ENCODE measurements at places on chromosomes 11 and 22.
A peak's percentile ranks its signal among the peaks of the same experiment; 100 is the strongest.

- no peak for DNase-seq
Measured at GRCh38 chr11:67195971-67196456, 70.3 kb upstream of the GRK2 start.

- DNase-seq = no peak
Measured at GRCh38 chr11:35066030-35066429, 72.9 kb upstream of the CD44 start.

DNA sequence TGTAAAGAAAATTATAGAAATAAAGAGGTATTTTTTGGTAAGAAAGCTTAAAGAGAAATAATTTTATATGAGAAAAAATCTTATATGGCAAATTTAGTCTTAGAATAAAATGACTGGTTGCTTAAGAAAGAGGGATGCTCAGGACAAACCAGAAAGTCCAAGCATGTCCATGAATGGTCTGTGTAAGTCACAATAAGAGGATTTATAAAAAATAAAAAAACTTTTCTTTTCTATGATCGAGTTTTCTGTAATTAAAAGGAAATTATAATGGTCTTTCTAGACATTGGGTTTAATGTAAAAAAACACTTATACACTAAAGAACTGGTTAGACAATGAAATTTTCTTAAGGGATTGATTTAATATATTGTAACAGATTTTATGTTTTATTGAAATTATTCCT, 819.6 kb downstream of the TBC1D22A start:
- DNase-seq = no peak

DNA sequence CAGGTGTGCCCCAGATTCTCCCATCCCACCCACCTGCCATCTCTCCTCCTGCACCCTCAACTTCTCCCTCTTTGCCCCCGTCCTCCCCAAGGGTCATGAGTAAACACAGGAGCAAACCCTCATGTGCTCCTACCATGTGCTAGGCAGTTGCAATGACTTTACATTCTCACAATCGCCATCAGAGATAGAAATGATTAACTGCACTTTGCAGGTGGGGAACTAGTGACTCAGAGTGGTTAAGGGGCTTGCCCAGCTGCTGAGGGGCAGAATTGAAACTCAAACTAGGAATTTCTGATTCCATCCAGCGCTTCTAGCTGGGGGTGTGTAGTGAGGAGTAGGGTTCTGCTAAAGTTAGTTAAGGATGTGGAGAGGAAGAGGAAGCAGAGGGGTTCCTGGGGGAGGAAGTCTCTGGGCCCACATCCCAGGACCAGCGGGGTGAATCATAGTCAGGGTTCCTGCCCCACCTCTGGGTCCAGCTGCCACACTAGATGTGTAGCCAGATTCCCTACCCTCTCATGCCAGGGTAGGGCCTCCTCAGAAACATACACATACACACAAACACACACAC, 16.0 kb upstream of the PRG2 start:
- no peak for DNase-seq

GRCh38 chr11:37967635-37968034, 1369.6 kb upstream of the RAG2 start:
- no peak for DNase-seq

DNA sequence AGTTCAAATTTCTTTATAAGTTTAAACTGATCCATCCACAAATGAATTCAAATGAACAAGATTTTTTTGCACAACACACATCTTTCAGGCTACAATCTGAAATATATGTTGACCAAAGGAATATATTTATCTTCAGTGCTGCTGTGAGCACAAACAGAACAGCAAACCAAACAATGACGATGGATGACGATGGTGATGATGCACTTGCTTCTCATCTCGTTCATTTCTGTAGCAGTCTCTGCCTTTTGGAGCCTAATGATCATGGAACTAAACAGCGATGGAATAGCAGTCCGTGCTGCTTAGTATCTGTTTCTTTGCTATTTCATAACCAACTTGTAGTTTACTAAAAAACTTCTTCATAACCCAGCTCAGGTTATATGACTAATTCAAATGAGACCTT, 220.7 kb upstream of the BLID start:
- DNase-seq = no peak

DNA sequence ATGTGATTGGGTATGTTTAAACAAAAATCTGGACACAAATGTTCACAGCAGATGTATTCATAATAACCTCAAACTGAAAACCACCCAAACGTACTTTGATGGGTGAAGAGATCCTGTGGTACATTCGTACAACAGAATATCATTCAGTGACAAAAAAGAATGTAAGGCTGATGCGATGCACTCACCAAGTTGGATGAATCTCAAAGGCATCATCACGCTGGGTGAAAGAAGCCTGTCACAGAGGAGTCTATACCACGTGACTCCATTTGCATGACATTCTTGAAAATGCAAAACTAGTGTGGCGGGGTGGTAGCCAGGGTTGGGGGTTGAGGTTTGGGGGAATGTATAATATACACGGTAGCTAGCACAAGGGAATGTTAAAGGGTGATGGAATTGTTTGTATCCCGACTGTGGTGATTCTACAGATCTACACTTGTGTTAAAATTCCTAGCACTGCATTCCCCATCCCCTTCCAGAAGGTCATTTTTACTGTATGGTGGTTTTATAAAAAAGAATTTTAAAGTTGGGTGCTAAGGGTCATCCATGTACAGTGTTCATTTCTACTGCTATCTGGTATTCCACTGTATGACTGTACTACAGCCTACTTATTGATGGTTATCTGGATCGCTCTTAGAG, 35.0 kb upstream of the SLC25A1 start:
- DNase-seq = no peak

GRCh38 chr11:73651661-73652045, 5.3 kb downstream of the PLEKHB1 start:
- DNase-seq = no peak

DNA sequence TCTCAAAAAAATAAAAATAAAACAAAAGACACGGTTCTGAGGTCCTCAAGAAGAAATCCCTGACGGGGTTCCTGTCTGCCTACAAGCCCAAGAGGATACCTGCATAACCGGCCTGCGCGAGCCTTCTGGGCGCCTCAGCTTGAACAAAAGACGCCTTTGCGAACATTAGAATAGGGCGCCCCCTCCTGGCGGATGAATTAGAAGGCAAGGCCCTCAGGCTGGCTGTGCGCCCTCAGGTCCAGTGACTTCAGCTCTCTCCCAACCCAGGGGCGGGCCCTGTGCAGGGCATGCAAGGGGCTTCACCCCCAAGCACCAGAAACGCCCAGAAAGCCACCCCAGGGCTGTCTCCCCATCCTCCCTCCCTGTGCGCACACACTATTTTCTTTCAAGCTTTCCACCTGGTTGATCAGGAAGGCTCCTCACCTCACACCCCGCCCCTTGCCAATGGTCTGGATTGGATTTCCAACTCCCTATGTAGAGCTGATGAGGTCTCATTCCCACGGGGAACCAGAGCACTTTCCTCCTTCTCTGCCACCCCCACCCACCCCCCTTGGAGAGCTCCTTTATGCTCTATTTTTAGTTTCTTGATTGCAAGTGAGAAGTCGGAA, 273.3 kb downstream of the BUD13 start:
- peak; percentile 18 for DNase-seq

DNA sequence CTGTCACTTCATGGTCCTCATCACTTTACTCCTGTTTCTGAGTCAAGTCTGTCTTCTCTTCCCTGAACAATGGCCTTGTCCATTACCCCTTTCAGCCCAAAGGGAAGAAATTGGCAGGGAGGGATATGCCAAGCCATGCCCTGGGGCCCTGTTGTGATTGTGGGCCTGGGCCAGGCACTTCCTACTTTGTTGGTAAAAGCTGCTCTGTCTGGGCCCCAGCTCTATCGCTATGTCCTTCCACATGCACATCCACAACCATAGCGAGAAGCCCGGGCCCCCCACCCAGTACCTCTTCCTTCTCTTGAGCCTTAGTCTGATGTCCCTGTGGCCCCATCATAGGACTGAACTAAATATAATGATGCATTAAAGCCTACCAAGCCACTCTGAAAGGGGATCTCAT, 126.7 kb upstream of the RCN1 start:
- DNase-seq = no peak

GRCh38 chr11:60389279-60389910, 6.9 kb upstream of the MS4A14 start:
- DNase-seq = no peak

DNA sequence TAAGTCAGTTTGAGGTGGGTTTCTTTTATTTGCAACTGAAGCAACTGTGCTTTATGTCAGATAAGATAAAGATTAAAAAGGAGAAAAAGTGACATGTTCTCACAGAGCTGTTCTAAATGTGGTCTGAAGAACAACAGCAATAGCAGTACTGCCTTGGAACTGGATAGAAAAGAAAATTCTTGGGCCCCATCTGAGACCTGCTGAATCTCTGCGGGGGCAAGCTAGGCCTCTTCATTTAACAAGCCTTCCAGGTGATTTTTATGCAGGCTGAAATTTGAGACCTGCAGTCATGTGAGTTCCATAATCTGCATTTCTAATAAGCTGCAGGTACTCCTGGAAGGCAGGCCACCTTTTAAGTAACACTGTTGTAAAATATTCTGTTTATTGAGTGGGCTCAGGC, 91.4 kb upstream of the CTSC start:
- DNase-seq = no peak

DNA sequence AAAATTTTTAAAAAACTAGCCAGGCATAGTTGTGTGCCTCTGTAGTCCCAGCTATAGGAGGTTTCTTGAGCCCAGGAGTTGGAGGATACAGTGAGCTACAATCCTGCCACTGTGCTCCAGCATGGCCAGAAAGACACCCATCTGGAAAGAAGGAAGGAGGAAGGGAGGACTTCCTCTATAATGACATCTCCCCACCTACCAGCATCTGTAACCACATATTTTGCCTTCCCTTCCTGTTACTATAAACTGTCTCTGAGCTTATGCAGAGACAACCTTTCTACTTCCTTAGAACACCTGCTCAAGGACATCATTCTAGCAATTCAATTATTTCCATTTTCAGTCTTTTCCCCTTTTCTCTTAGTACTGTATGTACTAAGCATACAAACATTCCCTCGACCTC, 2.2 kb upstream of the NUP160 start:
- DNase-seq = no peak

DNA sequence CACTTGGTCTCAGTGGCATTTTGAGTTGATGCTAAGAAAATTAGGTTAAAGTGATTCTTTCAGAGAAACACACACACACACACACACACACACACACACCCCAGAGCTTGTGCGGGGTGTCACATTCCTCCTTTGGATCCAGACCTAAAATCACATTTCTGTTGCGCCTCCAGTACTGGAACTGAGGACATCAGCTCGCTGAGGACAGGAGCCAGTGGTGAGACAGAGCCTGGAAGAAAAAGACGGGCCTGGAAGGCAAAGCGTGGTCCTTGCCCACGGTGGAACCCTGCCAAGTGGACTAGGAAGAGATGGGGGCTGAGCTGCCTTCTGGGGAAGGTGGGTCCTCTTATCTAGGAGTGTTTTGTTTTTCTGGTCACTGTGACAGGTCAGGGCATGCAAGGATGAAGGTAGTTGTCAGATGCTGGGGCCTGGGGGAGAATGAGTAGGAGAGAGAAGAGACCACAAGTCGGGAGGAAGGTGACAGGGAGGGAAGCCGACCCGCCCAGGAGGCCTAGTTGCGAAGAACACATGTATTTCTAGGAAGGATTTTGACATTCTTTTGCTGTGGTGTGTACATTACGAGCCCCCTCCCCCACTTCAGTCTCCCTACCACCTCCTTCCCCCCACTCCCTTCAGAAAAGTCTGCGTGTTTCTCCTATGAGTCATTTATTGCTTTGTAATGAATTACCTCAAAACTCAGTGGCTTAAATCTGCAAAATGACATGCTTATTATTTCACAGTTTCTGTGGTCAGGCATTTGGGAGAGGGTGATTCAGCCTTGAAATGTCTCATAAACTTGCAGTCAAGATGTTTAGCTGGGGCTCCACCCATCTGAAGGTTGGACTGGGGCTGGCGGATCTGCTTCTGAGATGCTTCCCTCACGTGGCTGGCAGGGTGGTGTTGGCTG, 4.8 kb upstream of the ELFN2 start:
- DNase-seq = no peak

DNA sequence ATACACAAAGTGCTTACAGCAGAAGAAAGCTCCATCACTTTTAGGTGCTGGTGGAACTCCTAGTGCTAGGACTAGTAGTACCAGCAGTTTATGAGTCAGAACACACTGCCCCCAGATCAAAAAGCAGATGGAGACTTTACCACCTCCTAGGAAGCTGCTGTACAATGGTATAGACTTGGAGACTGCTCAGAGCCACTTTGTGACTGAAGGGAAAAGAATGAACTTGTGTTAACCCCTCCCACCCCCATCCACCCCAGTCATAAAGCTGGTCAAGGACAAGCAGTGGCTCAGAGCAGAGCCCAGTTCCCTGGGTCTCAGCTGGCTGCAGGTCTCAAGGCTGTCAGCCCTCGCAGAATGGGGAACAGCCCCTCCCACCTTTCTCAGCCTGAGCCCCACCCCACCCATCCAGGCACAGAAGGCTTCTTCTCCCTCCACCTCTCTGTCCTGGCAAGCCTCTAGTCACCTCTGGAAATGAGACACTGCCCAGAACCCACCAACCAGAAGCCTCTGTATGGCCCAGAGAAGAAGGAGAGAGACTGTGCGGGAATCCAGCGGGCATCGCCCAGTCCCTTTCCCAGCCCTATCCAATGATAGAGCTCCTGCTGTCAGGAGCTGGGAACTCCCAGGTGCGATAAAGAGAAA, 23.8 kb downstream of the PACSIN2 start:
- no peak for DNase-seq

GRCh38 chr11:92390783-92391182, 166.2 kb downstream of the FAT3 start:
- DNase-seq = no peak

- no peak for DNase-seq
Measured at GRCh38 chr22:43100225-43100624, 10.3 kb upstream of the BIK start.

- DNase-seq = no peak
Measured at GRCh38 chr11:104690241-104690640, 208.0 kb downstream of the CASP12 start.

GRCh38 chr22:47772864-47773263, 1010.4 kb downstream of the TBC1D22A start:
- DNase-seq = no peak

- DNase-seq = no peak
Measured at GRCh38 chr11:5204787-5205186, 4.3 kb upstream of the OR51V1 start.

GRCh38 chr11:2862395-2863275, 22.9 kb downstream of the CDKN1C start:
- no peak for DNase-seq

GRCh38 chr11:43486141-43486540, 127.4 kb downstream of the TTC17 start:
- DNase-seq = no peak

DNA sequence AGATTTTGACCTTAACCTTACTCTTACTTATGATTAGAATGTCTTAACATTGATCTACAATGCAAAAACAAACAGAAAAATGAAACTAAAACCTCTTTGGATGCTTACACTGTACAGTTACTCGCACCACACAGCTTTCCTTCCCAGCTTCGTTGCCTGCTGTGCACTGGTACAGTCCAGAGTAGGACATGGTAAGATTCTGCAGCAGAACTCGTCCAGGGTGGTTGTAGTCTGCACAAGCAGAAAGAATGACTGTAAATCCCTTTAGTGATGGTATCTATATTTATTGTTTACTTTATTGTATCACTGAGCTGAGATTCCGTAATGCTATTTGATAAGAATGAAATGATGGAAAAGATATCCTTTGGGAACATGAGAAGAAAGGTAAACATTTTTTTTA, 21.0 kb upstream of the HSPA8 start:
- DNase-seq = no peak
